ENCODE measurements at places on chromosomes 2 and 18. TPM values are rescaled to one million over a fixed set of nuclear protein-coding genes. Genes with fewer than 3 reads are reported as not detected.

Gene TMEM163
- 35.7 TPM for total RNA-seq

Gene GPR45
- total RNA-seq: 0.39 TPM

- H3K27ac ChIP-seq: no peak overlapping the region
- peaks cover 3% of the 10 kb centered on the region for H3K36me3 ChIP-seq
- peak; percentile 90 for DNase-seq
Observed at GRCh38 chr2:19955544-19956422, 34.1 kb downstream of the WDR35 start.

Gene CD302
- 21.9 TPM for total RNA-seq

- H3K27me3 ChIP-seq: no peaks in the 10 kb centered on the region
Observed at GRCh38 chr18:24075767-24076597, 61.4 kb downstream of the TTC39C start.

GRCh38 chr2:151570191-151570590, 160.5 kb downstream of the RIF1 start:
- H3K27me3 ChIP-seq: no peaks in the 10 kb centered on the region
- no peak for DNase-seq
- H3K36me3 ChIP-seq: no peaks in the 10 kb centered on the region
- H3K4me1 ChIP-seq: no peaks in the 10 kb centered on the region
- no peak overlapping the region for H3K27ac ChIP-seq

Gene SALL3
- 18.4 TPM for total RNA-seq

Gene TMEM247
- total RNA-seq: not detected
